Endothelial cell of umbilical vein (primary cell): ENCODE measurements at places on chromosomes 3 and 15. TPM values are rescaled to one million over a fixed set of nuclear protein-coding genes. Genes with fewer than 3 reads are reported as not detected.

Gene CAND2
- 11.0 and 12.4 TPM in 2 replicates for total RNA-seq

Gene CLEC3B
- not detected in 2 replicates for total RNA-seq

Gene GUCA1C
- total RNA-seq: not detected in 2 replicates

Gene EPHB1
- total RNA-seq: 2.5 and 5.2 TPM in 2 replicates

Gene ST6GAL1
- total RNA-seq: 86.5 and 101 TPM in 2 replicates

Gene RHOA
- total RNA-seq: 571 and 580 TPM in 2 replicates
